ENCODE measurements at places on chromosomes 13 and 19.

DNA sequence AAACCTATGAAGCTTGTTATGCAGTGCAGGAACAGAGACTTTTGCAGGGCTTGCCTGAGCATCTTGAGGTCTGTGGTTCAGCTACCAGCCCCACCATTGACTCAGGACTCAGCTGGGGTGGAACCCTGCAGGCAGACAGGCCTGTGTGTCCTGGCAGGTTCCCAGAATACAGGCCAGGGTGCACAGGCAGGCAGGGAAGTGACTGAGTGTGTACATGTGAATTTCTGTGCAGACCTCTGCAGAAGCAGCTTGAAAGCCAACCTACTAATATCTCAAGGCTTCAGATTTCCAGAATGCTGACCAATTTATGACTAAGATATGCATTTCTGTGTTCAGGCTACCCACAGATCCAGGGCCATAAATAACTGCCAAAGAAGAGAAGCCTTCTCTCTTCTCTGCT, 254.4 kb downstream of the DLEU7 start:
- no peak for DNase-seq

DNA sequence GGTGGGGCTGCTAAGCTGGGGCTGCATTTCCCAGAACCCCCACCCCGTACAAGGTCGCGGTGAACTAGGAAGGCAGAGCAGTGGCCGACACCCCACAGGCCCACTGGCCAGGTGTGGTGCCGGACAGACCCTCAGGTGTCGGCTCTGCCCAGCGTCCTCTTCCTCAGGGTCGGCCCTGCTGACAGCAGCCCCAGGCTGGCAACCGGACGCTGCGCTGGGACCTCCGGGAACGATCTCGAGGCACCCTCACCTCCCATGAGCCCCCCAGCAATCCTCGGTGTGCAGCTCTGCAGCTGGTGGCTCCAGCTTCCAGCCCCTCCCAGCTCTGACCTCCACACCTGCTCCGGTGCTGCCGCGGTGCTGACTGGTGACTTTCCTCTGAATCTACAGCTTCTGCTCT, 142.9 kb upstream of the SPACA7 start:
- DNase-seq = no peak

GRCh38 chr13:45178349-45179162, 22.3 kb downstream of the KCTD4 start:
- no peak for DNase-seq

DNA sequence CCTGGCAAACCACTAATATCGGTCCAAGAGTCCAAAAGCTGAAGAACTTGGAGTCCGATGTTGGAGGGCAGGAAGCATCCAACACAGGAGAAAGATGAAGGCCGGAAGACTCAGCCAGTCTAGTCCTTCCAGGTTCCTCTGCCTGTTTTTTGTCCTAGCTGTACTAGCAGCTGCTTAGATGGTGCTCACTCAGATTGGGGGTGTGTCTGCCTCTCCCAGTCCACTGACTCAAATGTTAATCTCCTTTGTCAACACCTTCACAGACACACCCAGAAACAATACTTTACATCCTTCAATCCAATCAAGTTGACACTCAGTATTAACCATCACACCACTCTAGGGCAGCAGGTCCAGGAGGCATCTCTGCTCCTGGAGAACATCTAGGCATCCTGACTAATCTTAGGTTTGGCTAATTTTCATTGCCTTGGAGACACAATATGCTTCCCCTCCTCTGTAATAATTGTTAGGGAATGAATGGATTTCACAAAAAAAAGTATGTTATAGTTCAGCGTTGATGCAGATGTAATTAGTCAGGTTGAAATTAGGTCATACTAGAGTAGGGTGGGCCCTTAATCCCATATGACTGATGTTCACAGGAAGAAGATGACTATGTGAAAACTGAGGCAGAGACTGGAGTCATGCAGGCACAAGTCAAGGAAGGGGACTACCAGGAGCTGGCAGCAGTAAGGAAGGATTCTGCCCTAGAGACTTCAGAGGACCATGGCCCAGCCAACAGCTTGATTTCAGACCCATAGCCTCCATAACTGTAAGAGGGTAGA, 183.4 kb downstream of the RBM26 start:
- DNase-seq = no peak

GRCh38 chr13:43792076-43792881, 5.5 kb upstream of the ENOX1 start:
- DNase-seq = no peak

DNA sequence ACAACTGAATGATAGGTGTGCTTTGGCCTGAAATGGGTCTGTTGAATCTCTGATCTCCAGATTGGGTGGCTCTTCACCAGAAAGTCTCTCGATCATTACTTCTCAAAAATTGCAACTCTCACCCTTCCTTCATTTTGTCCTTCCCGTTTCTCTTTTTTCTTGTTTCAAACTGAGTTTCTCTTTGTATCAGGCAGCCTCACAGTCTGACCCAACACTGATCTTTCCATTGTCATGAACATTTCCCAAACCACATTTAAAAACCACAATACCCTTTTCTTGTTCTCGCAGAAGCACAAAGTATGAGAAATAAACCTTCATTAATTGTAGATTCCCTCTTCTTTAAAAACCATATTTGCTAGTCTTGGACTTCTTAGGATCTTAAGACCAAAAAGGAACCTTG, 33.6 kb upstream of the HMGB1 start:
- no peak for DNase-seq

DNA sequence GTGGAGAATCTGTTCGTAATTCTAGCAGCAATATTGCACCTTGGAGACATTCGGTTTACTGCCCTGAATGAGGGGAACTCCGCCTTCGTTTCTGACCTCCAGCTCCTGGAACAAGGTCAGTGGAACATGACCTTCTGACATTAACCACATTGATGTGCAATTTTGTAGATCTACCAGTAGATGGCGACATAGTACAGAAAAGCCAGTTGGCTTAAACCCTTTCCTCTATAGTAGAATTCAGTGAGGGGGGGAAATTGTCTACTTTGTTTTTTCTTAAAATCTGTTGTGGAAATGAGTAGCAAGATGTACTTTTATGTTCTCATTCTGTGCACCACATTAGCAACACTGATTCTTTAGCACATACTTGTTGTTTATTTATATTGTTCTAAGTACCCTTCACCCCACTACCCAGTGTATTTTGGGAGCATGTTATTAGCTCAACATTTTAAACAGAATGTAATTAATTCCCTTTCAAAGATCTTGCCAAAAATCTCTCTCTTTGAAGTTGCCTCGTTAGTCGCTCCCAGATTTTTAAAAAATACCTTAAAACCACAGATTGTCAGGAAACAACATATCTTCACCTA, 332.2 kb downstream of the MYO16 start:
- DNase-seq = no peak

DNA sequence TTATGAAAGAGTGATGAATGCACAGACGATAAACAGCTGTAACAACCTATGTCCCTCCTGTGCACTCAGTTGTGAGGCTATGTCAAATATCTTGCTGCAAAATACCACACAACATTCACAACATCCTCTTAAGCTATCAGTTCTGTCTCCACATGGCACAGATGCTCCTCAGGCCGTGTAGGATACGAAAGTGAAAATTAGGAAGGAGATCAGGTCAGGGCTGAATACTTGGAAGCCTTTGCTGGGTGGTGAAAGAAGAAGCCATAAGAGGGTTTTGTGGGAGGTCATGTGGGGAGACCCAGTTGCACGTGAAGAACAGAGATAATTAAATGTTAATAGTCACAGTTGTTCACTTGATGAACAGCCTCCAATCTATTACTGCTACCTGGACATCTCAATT, 58.9 kb downstream of the RXFP2 start:
- no peak for DNase-seq

DNA sequence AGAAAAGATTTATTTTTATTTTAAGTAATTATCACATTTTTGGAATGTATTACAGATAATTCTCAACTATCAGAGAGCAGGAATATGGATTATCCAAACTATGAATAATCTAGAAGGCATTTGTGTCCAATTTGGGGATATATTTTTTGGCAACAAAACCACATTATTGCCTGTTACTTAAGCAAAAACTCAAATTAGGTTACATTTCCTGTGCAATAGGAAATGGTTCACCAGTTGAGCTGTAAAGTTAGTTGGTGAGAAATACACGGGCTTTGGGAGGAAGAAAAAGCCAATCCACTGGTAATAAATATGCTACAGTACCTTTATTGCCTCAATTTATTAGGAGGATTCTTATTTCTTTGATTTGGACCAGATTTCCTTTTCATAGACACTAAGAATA, 1075.2 kb downstream of the PCDH9 start:
- no peak for DNase-seq

GRCh38 chr13:34886987-34887386, 55.1 kb upstream of the NBEA start:
- no peak for DNase-seq

- no peak for DNase-seq
Measured at GRCh38 chr13:23203516-23203915, 22.7 kb downstream of the SGCG start.

- no peak for DNase-seq
Measured at GRCh38 chr19:32392901-32393300, 12.7 kb upstream of the DPY19L3 start.

- DNase-seq = no peak
Measured at GRCh38 chr19:1421218-1421957, 14.0 kb downstream of the DAZAP1 start.

DNA sequence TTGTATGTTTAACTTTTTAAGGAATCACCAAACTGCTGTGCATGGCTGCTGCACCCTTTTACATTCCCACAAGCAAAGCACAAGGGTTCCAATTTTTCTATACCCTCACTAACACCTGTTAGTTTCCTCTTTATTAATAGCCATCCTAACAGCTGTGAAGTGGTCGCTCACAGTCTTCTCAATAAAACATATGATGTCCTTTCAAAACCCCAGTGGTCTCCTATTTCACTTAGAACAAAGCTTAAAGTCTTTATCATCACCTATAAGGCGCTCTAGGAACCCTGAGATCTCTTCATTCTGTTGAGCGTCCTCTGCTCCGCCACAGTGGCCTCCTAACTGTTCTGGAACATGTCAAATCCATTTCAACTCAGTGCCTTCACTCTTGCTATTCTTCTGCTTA, 400.5 kb downstream of the KLF12 start:
- no peak for DNase-seq

GRCh38 chr19:56712611-56713276, 41.2 kb upstream of the ZNF835 start:
- no peak for DNase-seq

DNA sequence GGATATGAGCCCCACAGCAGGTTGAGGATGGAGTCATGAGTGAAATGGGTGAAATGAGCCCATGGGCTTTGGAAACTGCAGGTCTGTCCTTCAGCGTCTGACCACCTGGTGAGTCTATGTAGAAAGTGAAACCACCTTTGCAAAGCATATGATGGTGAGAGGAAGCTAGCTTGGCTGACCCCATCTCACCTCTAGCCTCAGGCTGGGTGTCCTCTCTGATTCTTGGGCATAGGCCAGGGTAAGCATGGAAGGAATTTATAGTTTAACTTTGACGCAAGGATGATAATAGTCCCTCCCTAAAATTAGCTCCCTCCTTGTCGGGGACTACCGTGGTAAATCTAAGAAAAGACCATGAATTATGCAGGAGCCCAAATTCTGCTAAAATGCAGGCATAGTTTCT, 16.8 kb upstream of the PSG9 start:
- DNase-seq = no peak

GRCh38 chr19:2381148-2381820, 21.2 kb downstream of the TMPRSS9 start:
- DNase-seq = no peak

GRCh38 chr19:17576758-17577456, 21.5 kb downstream of the COLGALT1 start:
- no peak for DNase-seq

GRCh38 chr19:48085904-48086864, 24.4 kb downstream of the PLA2G4C start:
- no peak for DNase-seq

DNA sequence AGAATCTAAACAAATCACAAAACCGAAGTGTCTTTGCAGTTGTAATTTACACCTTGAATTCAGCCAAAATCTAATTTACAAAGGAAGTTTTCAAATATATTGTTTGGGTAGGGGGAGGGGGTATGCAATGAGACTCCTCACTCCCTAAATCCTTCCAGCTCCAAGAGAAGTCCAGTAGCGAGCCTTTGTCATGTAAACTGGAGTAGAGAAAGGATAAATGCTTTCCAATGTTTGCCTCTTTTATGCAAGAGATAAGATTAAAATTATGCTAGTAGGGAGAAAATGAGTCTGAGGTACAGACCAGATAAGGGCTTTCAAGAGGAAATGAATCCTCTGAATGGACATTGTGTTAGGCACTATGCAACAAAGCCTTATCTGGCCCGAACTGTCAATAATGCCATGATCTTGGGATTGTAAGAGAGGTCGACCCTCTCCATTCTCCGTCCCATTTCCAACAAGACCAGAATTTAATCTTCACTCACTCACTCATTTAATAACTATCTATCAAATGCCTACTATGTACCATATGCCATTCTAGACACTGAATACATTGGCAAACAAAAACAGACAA, 199.2 kb downstream of the LACC1 start:
- DNase-seq = no peak

DNA sequence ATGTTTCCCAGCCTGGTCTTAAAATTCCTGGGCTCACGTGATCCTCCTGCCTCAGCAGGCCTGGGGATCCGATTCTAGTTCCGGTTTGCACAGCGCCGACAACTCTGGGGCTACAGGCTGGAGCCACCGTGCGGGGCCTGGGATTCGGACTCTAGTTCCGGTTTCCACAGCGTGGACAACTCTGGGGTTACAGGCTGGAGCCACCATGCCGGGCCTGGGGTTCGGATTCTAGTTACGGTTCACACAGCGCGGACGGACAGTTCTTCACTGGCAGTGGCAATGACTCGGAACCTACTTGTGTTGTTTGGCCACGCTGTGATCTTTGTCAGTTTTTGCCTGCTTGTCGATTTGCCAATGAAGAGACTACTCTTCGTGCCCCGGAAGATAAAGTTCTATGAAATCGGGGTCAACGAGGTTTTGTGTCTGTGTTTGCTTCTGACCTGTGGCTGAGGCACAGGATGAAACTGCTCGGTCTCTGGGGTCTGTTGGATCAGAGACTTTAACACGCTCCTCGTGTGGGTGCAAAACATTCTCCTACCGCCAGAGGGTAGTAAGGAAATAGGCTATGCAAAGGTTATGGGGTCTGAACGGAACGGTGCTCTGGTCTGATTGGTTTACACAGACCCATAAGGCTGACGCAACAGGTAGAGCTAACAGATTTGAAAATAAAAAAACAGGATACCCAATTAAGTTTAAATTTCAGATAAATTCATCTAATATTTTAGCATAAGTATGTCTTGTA, 12.1 kb upstream of the ZSCAN1 start:
- DNase-seq = no peak

DNA sequence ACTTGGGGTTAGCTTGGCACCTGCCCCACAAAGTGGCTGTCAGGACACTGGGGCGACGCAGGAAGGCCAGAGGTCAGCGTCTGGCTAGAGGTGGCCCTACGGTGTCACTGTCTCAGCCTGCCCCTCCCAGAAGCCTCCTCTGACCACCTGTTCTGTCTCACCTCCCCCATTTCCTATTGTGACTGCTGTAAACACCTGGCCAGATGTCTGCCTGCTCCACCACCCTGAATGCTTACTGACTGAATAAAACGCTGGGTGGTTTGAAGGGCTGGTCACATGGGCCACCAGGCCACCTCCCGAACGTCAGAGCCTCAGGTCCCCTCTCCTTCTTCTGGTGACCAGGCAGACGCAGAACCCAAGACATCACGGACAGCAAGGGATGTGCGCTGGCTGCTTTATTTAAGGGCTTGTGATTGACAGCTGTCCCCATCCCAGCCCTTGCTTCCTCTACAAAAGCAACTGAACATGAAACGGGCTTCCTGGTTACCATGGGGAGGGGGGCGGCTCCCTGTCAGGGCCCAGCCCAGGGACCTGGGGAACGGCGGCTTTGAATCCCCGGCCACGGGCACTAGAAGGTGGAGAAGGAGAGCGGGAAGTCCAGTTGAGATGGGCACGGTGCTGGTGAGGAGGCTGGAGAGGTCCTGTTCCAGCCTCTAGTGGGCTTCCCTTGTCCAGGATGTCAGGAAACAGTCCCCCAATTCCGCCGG, 6.2 kb downstream of the ELOF1 start:
- no peak for DNase-seq
